ENCODE measurements at places on chromosomes 5 and 9.

GRCh38 chr5:80192507-80193241, 63.2 kb downstream of the SERINC5 start:
- DNase-seq, result no peak

DNA sequence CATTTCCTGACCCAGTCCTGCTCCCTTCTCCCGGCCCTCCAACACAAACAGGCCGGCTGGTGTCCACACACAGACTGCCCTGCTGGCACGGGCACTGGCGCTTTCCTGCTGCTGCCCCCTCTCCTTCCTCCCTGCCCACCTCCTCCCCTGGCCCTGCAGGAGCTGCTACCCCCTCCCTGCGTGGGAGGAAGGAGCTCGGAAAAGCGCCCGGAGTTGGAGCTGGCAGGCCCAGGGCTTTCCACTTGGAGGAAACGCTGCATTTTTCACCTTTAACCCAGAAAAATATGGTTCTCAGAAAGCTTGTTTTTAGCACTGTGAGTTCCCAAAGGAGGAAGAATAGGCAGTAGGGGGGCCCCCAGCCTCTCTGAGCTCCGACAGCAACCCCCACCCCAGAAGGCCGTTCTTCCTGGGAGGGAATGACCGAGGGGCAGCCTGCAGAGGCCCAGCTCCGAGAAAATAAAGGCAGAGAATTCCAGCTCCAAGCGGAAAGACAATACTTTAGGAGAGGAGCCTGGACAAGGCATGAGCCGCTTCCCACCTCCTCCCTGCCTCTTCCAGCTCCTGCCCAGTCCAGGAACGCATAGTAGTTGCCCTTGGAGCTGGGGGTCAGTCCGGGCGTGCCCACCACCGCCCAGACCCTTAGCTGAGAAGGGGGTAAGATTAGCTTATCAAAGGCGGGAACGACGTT, 88.9 kb downstream of the LIFR start:
- DNase-seq, result no peak

- DNase-seq, result no peak
Observed at GRCh38 chr5:136054142-136055019, 25.6 kb downstream of the TGFBI start.

GRCh38 chr9:105646879-105647594, 15.2 kb upstream of the TAL2 start:
- DNase-seq, result no peak

DNA sequence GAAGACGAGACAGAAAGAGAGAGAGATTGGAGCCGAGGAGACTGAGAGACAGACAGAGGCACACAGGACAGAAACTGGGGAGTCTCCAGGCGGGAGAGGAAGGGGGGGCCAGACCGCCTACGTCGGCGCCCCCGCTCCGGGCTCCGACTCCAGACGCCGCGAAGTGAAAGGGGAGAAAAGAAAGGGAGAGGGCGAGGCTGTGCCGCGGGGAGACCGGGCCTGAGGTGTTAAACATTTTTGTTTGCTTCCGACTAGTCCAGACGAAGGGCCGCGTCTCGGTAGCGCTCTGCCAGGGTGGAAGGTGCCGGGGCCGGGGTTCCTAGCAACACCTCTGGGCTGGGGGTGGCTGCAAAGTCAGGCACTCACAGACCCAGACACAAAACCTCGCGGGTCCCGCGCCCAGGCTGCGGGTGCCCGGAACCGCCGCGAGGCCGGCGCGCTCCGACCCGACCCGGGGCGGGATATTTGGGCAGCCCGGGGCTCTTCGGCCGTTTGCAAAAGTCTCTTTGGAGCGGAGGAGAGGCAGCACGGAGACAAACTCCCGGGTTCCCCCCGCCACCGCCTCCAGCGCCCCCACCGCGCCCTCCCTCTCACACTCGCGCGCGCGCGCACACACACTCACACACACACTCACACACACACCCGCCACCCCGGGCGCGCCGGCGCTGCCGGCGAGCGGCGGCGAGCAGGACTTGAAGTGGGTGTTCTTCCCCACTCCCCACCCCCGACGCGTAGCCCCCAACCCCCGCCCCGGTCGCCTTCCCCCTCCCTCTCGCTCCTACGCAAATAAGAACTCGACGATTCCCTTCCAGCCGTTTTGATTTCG, 626 bp upstream of the FST start:
- peak; percentile 16 for DNase-seq

GRCh38 chr9:118578467-118578866, 790.8 kb downstream of the BRINP1 start:
- no peak for DNase-seq

DNA sequence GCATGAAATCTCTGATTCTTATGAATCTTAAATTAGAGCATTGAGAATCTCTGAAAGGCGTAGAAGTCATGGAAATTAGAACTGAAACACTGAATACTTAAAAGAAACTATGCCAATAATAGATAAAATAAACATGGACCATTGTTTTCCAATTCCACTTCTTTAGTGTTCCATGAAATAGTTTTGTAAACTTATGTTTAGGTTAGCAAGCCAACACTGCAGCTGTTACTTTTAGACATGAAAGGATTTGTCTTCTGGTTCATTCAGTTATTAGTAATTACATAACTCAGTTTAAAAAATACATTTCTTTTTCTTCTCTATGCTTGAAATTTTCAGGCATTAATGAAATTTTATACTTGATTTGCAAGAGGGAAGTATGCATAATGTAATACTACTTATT, 733.4 kb upstream of the NUDT12 start:
- no peak for DNase-seq

- no peak for DNase-seq
Observed at GRCh38 chr5:14141764-14142163, 1.4 kb upstream of the TRIO start.

- no peak for DNase-seq
Observed at GRCh38 chr5:127295454-127295853, 4.9 kb downstream of the MEGF10 start.

GRCh38 chr9:134204991-134205578, 40.7 kb upstream of the RNU6ATAC start:
- no peak for DNase-seq

DNA sequence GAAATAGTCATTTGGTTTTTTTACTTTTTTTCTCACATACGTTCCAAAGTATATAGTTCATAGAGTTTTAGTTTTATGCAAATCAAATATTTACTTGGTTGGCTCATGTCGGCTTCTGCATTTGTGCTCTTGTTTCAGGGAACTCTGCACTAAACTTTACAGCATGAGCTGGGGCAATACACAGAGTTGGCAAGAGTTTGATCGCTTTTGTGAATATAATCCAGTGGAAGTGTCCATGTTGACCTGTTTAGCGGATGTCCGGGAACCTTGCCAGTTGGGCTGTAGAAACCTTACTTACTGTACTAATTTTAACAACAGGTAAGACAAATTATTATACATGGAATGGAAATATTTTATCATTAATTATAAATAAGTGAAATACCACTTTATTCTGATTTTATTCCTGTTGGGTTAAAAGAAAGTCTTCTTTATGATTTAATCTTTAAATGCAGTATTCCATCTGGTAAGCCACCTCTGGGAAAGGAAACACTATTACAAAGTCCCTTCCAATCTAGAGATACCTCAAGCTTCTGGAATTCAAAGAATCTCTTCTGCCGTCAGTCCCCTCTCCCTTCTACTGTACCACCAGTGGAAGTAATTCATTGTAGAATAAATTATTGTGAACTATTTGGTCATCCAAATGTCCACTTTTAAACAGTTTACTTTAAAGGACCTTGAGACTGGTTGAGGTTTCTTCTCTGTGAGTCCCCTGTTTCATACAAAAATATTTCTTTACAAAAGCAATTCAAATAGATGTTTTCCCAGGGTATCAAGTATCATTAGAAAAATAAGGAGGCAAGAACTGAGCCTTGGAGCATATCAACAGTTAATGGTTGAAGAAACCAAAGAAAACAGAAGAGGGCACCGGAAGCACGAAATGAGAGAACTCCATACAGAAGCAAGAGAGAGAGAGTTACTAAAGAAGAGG, 45.2 kb upstream of the GLIPR2 start:
- DNase-seq, result no peak

DNA sequence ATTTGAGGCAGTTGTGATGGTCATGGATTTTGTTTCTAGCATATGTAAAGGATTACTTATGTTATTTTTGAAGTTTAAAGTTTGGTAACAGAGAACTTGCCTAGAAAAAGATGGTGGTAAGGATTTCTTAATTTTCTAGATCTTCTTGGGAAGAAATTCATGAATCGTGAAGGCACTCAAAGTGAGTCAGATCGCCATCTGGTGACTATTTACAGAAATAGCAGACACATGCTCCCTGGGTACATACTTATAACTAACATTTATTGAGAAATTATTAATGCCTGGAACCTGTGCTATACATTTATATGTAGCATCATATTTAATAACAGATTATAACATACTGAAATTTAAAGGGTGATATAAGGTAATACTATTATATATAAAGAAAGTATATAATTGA, 299.7 kb downstream of the IZUMO3 start:
- no peak for DNase-seq

DNA sequence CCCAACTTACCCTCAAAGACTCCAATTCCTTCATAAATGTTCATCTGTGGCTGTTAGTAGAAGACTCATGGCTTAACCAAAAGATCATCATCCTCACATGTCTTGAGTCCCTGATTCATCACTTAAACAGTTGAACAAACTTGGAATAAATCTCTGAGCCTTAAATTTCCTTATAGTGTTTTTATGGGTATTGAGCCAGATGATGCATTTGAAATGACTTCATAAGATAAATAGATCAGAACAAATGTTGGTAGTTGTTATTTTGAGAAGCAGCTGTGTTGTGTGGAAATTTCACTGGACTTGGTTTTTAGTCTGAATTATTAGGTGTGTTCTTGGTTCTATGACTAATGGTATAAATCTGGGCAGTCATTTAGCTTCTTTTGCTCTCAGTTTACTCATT, 236.2 kb downstream of the NNT start:
- no peak for DNase-seq

DNA sequence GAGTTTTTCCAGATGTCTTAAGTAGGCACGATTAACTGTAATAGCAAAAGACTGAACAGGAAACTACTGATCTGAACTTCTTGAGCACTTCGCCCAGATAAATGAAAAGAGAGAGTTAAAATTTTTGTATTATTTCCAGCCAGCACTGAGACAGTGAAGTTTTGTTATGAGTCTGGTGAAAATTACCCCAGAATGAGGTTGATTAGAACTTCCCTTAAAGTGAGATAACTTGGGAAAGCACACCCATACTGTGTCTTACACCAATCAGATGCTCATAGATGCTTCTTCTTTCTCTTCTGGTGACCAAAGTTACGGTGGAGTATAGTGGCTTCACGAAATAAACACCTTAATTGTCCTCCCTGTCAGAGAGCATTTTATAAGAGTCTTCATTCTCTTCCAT, 131.8 kb upstream of the SLC12A2 start:
- DNase-seq, result no peak

DNA sequence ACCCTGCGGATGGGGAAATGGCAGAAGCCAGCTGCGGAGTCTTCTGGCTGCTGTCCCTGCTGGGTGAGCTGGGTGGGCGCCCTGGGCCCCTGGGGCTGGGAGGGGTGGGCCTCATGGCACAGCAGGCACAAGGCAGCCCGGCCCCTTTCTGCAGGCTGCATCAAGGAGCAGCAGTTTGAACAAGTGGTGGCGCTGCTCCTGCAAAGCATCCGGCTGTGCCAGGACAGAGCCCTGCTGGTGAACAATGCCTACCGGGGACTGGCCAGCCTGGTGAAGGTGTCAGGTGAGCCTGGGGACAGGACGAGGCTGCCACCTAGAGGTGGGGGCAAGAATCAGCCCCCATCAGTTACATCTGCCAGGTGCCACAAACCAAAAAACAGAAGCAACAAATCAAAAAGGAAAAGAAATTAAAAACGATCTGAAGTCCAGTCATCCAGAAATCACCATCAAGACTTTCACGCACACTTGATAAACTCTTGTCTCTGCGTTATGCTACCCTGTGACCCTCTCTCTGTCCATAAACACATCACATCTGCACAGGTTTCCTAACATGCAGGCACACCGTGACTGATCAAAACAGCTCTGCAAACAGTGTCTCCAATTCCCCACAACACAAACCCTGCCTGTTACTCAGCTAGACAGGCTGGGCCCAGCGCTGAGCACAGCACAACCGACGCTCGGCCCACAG, 13.9 kb downstream of the REXO4 start:
- peak; percentile 24 for DNase-seq

DNA sequence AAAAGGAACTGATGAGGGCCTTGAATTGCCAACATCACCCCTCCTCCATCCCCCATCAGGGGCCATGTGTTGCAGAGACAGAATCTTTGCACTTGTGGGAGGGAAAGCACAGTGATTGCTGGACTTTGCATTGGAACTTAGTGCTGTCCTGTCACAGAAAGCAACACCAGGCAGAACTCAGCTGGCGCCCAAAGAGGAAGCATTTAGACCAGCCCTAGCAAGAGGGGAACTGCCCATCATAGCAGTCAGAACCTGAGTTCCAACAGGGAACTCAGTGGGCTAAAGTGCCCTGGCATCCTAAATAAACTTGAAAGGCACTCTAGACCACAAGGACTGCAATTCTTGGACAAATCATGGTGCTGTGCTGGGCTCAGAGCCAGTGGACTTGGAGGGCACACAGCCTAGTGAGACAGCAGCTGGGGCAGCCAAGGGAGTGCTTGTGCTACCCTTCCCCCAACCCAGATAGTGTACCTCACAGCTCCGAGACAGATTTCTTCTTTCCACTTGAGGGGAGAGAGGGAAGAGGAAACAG, 128.1 kb downstream of the ACTL7B start:
- DNase-seq, result no peak

- DNase-seq, result no peak
Observed at GRCh38 chr5:78467752-78468357, 107.4 kb downstream of the SCAMP1 start.

- DNase-seq, result no peak
Observed at GRCh38 chr5:97844797-97845196, 661.8 kb upstream of the RIOK2 start.

DNA sequence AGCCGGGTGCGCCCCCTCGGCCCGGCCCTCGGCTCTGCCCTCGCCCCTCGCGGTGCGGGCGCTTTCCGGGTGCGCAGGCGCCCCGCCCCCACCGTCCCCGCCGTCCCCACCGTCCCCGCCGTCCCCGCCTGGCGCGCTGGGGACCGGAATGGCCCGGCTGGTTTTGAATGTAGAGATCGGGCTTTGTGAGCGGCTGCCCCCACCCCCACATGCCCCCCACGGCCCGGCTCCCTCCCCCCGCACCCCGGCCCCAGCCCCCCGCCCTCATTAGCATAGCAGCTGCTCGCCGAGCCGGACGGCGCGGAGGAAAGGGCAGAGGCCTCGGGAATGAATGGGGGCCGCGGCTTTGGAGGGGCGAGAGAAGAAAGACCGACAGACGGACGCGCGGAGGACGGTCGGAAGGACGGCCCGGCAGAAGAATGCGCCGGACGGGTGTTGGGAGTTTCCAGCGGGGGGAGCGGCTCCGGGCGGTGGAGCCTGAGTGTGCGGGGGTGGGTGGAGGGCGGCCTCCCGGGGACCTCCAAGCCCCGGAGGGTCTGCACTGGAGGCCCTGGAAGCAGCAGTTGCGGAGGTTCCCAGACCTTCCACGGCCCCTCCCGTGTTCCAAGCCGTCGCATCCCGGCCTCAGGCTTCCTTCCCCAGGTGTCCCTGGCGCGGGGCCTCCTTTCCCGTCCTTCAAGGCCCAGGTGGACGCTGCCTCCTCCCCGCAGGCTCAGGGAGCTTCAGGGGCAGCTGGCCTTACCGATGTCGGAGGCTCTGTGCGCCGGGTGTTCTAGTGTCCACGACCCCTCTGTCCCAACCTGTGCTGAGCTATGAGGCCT, 6.0 kb downstream of the NRARP start:
- DNase-seq, result no peak

Measured in activated naive CD4-positive, alpha-beta T cell (primary cell).